ENCODE measurements at places on chromosomes 13 and 19.
A peak's percentile ranks its signal among the peaks of the same experiment; 100 is the strongest.

- DNase-seq: no peak
Measured at GRCh38 chr13:83824120-83824519, 58.2 kb downstream of the SLITRK1 start.

- no peak for DNase-seq
Measured at GRCh38 chr19:55042688-55043087, 4.6 kb upstream of the GP6 start.

- DNase-seq: no peak
Measured at GRCh38 chr19:3985643-3986259, 488 bp upstream of the EEF2 start.

GRCh38 chr13:21111546-21111945 lies 50.2 kb upstream of the LATS2 start:
- DNase-seq: no peak

GRCh38 chr13:60590800-60591747 lies 194.1 kb downstream of the TDRD3 start:
- no peak for DNase-seq

GRCh38 chr19:15895876-15896430 lies 1.9 kb downstream of the CYP4F2 start:
- no peak for DNase-seq

GRCh38 chr19:29807178-29807577 lies 4.6 kb upstream of the CCNE1 start:
- no peak for DNase-seq

DNA sequence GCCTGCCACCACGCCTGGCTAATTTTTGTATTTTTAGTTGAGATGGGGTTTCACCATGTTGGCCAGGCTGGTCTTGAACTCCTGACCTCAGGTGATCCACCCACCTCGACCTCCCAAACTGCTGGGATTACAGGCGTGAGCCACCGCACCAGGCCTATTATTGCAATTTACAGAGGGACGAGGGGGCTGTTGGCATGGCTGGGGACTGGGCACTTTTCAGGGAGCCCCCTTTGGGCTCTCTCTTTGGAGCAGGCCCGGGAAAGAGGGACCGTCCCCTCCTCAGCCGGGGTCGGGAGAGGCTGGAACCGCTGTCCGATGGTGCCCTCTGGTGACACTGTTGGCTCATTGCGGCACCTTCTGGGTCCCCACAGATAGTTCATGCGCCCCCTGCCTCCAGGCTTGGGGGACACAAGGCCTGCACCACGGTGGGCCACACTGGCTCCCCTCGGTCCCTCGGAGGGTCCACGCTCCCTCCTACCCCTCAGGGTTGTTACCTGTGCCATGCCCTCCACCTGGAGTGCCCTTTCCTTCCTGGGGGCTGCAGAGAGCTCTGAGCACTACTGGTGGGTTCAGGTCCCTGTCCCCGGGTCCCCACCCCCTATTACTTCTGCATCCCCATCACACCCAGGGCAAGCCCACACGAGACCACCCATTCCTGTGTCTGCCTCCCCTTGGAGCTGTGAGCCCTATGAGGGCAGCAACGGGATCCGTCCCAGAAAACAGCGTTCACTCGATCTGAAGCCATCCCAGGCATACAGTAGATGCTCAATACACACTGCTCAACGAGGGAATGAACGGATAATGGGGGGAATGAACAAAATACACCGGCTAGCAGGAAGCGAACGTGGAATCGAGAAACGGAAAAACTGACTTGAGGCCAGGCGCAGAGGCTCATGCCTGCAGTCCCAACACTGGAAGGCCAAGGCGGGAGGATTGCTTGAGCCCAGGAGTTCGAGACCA lies 12.5 kb downstream of the FEM1A start:
- DNase-seq: peak; percentile 65
